Stimulated activated naive CD8-positive, alpha-beta T cell treated with anti-CD3 and anti-CD28 coated beads, Interleukin-15, amount 100 ng/mL, for 72 hours (primary cell): ENCODE measurements at places on chromosomes 5 and 9.

DNA sequence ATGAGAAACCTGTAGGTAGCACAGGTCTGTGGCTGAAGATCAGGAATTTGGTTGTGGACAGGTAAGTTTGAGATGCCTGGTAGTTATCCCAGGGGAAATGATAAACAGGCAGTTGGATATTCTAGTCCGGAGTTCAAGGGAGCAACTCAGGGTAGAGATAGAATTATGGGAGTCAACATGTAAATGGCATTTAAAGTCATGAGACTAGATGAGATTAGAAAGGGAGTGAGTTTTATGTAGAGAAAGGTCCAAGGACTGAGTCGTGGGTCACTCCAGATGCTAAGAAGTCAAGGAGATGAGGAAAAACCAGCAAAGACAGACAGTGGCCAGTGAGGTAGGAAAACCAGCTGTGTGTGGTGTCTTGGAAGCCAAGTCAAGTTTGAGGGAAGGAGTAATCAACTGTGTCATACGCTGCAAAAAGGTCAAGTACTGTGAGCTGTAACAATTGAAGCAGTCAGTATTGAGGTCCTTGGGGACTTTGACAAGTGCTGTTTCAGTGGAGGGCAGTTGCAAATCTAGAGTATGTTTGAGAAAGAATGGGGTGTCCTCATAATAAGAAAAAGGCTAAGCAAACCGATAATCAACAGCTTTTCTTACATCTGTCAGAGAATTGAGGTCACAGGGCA is 18.2 kb downstream of the GNPDA1 start:
- no peak for DNase-seq

DNA sequence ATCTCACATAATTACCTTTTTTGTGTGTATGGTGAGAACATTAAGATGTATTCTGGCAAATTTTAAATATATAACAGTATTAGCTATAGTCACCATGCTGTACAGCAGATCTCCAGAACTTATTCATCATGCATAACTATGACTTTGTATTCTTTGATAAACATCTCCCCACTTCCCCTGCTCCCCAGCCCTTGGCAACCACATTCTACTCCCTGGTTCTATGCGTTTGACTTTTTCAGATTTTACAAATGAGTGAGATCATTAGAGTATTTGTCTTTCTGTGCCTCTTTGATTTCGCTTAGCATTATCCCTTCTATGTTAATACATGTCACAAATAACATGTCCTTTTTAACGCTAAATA is 49.4 kb downstream of the SMC2 start:
- no peak for DNase-seq

- no peak for DNase-seq
Measured at GRCh38 chr5:138793575-138793974, 40.4 kb downstream of the CTNNA1 start.

DNA sequence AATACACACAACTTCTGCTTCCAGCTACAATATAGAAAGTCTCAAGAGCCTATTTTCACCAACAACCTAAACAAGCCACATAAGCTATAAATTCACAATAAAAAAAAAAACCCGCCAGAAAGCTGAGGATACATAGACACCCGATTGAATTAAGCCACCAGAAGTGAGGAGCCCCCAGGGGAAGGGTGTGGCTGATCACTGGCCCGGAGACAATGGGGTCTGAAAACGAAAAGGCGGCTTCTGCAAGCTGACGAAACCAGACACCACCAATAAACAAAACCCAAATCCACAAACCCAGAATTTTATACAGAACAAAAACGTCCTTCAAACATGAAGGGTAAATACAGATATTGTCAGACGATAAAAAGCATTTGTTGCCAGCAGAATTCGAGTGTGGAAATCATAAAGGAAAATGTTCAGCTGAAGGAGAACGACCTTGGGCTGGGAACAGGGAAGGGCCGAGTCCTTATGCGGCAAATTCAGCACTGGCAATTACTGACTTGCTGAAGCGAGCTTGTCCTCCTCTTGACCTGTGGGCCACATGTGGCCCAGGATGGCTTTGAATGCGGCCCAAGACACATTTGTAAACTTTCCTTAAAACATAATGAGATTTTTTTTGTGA is 39.6 kb upstream of the CEP72 start:
- DNase-seq = no peak

DNA sequence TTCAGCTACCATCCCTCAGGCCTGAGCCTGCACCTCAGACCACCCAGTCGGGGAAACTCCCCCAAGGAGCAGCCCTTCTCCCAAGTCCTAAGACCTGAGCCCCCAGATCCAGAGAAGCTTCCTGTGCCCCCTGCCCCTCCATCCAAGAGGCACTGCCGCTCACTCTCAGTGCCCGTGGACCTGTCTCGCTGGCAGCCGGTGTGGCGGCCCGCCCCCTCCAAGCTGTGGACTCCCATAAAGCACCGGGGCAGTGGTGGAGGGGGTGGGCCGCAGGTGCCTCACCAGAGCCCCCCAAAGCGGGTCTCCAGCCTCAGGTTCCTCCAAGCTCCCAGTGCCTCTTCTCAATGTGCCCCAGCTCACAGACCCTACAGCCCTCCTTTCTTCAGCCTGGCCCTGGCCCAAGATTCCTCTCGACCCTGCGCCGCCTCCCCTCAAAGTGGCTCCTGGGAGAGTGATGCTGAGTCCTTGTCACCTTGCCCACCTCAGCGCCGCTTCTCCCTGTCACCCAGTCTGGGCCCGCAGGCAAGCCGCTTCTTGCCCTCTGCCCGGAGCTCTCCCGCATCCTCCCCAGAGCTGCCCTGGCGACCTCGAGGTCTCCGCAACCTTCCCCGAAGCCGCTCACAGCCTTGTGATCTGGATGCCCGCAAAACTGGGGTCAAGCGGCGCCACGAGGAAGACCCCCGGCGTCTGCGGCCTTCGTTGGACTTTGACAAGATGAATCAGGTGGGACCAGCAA is 7.0 kb downstream of the FAM53C start:
- DNase-seq = no peak

GRCh38 chr5:147648597-147648996 is 133.9 kb downstream of the JAKMIP2 start:
- no peak for DNase-seq
